ENCODE measurements at places on chromosomes 7 and 10.

GRCh38 chr7:76074972-76075370 is 27.1 kb downstream of the MDH2 start:
- DNase-seq: no peak

- no peak for DNase-seq
Measured at GRCh38 chr7:118179191-118179590, 4.8 kb upstream of the LSM8 start.

DNA sequence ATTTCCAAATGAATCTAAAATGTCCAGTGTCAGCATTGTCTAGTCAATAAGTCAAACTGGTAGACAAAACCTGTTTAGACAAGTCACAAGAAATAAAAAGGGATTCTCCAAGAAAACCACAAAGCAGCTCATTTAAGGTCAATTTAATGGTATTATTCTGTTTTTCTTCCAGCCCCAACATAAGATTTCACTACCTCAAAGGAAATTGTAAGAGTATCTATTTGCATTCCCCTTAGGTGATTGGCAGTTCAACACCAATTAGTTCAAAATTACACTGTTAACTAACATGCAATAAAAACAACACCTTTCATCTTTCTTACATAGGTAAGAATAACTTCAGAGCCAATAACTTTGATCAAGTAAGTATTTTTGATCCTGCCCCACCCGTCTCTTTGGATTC is 106.3 kb downstream of the RNF32 start:
- no peak for DNase-seq

- DNase-seq: no peak
Measured at GRCh38 chr7:155358948-155359712, 61.5 kb downstream of the INSIG1 start.

DNA sequence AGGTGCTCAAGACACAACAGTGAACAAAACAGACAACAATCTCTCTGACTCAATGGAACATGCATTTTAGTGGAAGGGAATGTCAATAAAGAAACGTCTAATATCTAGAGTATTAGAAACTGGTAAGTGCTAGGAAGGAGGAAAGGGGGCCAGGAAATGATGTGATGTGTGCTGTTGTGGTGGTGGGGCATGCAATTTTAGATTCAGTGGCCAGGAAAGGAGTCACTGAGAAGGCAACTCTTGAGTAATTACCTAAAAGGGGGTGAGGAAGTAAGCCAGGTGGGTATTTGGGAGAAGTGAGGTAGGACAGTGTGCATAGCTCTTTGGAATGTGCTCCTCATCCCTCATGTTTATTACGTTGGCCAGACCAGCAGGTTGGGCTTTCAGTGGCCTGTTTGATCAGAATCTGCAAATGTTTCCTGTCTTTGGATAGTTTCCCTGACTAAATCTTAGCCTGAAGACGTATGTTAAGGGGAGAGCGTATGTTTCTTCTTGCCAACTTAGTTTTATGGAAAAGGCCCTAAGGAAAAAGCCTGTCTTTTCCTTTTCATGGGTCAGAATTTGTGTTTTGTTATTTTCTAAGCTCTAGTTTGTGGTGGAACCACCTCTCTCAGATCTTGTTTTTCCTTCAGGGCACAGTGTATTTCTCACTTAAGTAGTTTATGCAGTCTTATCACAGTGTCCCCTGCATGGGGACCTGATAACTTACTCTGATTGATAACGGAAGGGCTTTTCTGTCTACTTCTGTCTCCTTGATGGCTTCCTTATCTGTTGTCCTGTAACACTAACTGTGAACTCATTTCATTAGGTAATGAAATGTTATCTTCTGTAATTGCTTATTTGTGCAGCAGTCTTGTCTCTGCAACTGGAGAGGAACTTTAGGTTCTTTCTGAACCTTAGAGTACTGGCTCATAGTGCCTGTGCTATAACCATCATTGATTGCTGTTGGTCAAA is 203.7 kb downstream of the AUTS2 start:
- no peak for DNase-seq

DNA sequence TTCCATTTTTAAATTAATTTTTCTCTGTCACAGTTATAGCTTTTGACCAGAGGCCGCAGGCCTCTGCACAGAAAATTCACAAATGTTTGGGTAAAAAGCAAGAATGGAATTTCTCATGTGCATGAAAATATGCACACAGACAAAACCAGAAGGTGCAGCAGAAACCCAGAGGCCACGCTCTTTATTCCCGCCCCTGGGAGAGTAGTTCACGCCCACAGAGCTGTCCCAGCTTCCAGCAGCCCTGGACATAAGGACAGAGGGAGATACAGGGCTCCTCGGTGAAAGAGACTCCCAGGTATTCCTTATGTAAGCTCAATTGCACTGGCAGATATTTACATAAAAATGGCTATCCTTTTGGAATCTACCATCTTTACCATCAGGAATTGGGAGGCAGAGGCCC is 245.2 kb upstream of the NFE2L3 start:
- DNase-seq: no peak

DNA sequence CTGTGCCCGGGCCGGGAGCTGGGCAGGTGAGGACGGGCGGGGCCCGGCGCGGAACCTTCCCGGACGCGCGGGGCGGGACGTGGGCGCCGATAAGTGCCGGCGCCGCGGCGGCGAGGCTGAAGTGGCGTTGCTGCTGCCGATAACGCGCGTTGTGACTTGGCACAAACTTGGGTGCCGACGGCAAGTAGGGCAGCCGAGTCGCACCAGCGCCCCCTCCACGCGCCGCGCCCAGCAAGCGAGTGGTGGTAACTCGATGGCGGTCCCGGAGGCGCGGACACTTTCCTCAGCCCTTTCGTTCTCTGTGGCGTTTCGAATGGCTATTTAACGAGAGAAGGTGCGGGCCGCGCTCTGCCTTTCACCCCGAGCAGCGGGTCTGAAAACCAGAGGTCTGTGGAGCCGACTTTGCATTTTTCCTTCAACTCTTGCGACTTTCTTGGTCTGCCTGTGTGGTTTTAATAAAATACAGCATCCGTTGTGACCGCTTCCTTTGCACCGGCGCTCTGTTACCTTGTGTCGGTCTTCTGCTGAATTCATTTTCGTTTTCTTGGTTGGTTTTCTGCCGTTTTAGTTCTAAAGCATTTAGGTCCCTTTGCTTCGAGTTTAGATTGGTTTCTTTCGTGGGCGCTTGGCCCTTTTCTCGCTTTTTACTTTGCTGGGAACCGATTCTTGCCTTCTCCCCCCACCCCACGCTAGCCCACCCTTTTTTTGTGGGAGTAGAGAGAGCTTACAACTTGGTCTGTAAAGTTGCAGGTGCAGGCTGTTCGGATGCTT is 701 bp downstream of the STK17A start:
- peak; percentile 76 for DNase-seq

DNA sequence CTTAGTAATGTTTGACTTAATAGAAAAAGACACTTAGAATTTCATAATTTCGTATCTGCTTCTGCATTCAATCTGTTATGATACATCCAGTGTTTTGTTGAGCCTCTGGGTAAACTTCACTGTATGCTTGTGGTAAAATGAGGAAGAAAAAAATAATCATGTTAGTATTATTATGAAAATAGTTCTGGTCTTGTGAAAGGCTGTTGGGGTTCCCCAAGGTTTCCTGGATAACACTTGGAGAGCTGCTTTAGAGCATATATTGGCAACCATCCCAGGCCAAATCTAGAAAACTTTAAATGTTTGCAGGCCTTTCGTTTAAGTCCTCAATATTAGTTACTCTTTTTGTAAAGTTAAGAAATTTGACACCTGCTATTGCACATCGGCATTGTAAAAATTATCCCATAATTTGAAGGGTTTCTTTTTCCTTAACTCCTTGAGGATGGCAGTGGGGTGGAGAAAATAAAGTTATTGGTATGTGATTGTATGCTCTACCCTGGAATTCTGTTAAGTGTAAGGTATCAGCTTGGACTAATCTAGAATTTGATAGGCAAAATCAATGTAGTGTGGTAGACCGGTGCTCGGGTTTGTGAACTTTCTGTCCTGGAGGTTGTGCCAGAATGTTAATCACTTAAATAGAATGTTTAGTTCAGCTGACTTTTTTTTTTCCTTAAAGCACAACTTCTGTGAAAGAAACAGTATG is 54.5 kb downstream of the WAC start:
- no peak for DNase-seq

GRCh38 chr10:5440206-5440605 is 27.8 kb downstream of the NET1 start:
- DNase-seq: no peak

GRCh38 chr7:79786187-79786586 is 332.7 kb upstream of the MAGI2 start:
- no peak for DNase-seq

- no peak for DNase-seq
Measured at GRCh38 chr10:67259319-67259929, 333.6 kb downstream of the LRRTM3 start.

GRCh38 chr10:79155301-79156081 is 86.7 kb downstream of the ZMIZ1 start:
- no peak for DNase-seq

DNA sequence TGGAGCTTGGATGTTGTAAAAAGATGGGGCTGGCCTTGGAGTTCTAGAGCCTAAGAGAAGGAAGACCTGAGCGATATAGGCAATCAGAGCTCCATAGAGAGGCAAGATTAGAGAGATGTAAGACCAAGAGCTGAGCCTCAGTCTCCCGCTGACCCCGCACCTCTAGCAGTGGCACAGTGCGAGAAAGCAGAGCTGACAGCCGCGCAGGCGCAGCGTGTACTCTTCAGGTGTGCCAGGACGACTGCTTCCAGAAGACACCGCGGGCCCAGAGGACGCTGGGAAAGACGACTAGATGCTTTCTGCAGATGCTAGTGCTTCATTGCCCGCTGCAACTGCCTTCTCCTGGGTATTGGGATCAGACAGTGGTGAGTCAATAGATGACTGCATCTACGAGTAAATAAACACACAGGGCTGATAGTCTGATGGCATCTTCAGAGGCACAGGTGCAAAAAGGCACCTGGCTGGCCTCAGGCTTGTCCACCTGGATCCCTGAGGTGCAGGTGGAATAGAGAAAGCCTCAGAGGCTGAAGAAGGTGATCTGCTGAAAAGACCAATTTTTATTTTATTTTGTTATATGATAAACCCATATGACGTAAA is 38.1 kb upstream of the CCDC6 start:
- DNase-seq: no peak

DNA sequence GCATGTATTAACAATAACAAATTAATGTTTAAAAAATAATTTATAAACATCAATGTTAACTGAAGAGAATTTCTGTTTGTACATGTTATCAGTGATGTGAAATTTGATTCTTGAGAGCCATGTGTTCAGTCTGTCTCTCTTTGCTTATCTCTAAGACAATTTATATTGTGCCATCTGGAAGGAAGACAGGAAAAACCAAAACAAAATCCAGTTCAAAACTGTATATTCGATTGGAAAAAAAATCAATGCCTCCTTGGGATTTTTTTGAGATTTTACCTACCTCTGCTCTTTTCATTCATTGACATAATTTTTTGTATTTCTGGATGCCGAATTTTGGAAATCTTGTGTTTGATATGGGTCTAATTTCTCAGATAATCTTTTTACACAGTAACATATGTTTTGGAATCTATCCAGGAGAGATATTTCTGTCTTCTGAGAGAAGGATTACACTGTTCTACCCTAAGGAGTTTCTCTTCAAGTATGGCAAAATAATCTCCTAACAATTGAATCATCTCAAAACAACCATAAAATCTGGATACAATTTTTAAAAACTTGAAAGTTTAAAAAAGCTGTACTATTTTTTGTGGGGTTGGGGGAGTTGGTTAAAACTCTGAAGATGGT is 311.9 kb upstream of the GNAI1 start:
- DNase-seq: no peak

Measured in type B pancreatic cell (in vitro differentiated cells).